Activated CD4-positive, alpha-beta memory T cell treated with anti-CD3 and anti-CD28 coated beads, Interleukin-2, amount 10 ng/mL, durations not matched to agents 7 days and 5 days (primary cell): ENCODE measurements at places on chromosomes 6 and 20. TPM values are rescaled to one million over a fixed set of nuclear protein-coding genes. Genes with fewer than 3 reads are reported as not detected.

PLTP gene
- total RNA-seq, result 2.8 TPM

SPDEF gene
- total RNA-seq, result not detected

PDE10A gene
- total RNA-seq, result not detected

OVOL2 gene
- total RNA-seq, result not detected

TNF gene
- 124 TPM for total RNA-seq
